Activated CD4-positive, alpha-beta T cell treated with anti-CD3 and anti-CD28 coated beads for 1 hour (primary cell): ENCODE measurements at places on chromosomes 2 and 18.

GRCh38 chr2:69939722-69940121 lies 21.7 kb downstream of the ASPRV1 start:
- no peak for DNase-seq

DNA sequence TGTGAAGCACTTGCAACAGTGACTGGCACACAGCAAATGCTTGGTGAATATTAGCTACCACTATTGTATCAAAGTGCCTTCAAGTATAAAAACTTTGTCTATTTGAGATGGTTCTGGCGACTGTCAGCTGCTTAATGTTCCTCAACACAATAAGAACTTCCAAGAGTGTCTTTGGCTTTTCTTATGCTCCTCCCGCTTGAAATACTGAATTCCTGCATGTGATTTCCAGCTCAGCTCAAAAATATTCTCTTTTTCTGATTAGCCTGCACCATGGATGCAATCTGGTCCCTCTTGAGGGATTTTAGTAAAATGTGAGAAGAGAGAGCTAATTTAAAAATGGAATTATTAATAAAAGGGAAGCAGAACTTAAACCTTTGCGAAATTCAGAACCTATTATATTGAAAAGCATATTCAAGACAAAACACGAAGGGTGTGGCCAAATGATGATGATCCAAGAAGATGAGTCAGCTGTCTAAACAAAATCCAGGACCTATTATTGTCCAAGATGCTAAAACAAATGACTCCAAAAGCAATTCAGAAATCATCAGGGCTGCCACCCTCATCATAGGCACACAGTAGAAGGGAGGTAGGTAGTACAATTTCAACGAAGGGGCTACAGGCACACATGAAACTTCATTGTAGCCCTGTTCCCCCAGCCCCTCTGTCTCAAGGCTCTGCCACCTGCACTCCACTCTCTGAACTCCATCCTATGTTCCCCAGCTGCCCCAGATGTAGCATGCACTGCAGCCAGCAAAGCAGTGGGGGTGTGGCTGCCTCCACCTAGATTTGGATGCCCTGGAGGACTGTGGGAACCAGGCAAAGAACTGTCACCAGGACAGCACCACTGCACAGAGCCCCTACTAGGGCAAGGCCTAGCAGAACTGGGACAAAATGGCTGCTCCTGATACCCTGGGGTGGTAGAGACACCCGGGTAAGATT lies 190.1 kb downstream of the ZNF385B start:
- DNase-seq = no peak

DNA sequence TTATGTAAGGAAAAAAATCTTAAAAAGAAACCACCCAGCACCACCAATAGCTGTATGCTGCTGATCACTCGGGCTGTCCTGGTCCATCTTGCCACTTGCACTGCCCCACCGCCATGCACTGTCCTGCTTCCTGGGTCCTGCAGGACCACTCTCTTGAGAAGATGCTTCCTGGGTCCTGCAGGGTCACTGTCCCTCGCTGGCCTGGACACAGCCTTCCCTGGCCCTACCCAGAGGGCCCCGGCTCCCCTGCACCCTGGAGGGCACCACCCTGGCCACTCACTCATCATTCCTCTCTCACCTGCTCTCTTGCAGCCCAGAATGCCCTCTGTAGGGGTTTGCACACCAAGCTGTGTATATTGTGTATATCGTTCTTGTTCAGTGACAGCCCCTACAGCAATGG lies 2.4 kb upstream of the OTOS start:
- DNase-seq = no peak

DNA sequence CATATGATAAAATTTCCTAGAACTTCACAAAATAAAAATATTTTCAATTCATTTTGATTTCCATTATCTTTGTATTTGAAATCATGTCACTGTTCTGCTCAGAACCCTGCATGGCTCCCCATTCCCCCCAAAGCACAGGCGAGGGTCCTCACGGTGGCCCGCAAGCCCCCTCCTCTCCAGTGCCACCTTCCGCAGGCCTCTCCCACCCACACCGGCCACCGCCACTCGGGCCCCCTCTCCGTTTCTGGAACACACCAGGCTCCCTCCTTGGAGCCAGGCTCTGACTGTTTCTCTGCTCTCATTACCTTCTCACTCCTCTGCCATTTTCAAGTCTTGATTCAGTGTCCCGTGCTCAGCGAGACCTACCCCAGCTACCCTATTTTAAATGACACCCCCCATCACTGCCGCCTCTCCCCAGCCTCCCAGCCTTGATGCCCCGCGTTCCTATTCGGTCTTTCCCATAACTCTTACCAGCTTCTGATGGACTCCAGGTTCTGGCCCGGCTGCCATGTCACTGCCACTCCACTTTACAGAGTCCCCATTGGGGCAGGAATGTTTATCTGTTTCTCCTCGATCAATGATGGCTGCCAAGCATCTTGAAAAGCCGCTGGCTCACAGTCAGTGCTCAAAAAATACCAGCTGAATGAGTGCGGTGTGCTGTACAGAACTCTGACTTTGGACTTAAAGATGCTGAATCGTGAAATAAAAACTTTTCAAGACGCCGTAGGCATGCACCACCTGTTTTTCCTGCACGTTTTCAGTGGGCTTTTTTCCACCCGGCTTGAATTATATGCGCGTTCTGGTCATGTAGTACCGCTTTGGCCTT lies 201.0 kb downstream of the GBX2 start:
- DNase-seq = no peak

DNA sequence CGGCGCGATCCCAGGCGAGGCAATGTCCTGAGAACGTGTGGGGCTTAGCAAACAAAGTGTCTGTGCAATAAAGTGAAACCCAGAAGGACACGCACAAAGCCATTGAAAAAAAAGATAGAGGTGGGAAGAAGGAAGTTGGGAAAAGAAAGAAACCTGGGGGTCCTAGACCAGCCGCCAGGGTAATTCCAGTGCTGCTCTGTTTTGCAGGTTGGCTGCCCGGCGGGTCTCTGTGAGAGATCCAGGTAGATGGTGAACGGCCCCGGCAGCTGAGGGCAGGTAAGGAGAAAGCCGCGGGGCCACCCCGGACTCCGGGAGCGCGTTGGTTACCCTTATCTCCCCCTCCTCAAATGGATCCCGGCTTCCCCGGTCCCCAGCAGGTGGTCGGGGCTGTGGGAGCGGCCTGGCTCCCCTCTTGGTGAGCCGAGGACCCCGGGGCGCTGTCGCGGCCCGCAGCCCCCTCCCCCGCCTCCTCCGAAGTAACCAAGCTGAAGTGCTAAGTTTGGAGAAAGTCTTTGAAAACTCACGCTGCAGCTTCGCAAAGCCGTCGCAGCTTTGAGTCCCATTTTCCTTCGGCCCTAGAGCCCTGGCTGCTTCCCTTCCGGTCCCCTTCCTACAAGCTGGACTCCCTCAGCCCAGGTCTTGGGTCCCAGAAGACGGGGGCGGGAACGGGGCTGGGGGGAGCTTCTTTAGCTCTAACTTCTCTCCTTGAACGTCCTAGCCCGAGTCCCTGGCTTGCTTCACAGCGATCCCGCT lies 588 bp downstream of the OTX1 start:
- no peak for DNase-seq

GRCh38 chr2:60507211-60507965 lies 46.1 kb downstream of the BCL11A start:
- no peak for DNase-seq

- DNase-seq = no peak
These were observed 262.0 kb downstream of the TNS1 start for GRCh38 chr2:217740756-217741155.

DNA sequence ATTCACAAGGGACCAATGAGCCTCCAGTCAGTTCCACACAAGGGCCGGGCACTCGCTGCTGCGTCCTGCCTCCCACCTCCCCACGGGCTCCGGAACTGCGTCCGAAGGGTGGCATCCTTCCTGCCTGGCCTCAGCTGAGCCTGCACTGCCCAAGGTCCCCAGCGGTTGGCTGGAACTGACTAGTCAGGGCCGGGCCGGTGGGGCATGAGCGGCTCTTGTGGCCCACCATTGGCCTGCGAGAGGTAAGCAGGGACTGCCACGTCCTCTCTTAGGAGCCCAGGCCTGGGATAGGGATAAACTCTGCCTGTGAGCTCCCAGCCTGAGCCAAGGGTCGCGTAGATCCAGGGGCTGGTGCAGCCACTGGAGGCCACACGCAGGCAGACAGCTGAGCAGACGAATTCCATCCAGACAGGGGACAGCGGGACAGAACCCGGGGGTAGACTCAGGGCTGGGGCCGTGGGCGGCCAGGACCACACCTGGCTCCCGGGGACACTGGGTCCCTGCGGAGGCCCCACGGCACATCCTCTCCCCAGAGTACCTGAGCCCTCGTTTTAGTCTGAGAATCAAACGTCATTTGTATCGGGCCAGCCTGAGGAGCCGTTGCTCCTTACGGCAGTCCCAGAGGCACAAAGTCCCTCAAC lies 148.4 kb downstream of the ZNF516 start:
- no peak for DNase-seq

GRCh38 chr2:8800821-8801220 lies 36.6 kb downstream of the KIDINS220 start:
- DNase-seq = no peak

DNA sequence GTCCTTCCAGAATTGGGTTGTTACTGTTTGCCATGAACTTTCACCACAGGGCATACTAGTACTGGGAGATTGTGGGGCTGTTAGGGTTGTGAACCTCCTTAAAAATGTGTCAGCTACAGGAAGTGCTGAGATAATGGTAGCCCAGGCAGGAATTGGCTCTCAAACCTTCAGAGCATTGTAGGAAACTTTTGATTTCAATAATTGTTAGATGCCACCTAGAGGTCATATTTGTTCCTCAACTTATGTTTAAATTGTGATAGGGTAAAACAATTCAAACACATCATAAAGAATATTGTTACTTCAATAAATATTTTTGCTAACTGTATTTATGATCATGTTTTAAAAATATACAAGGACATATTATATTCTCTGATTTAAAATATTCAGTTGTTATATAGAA lies 594.6 kb downstream of the ADCYAP1 start:
- no peak for DNase-seq

GRCh38 chr2:237943395-237944094 lies 23.3 kb upstream of the UBE2F start:
- no peak for DNase-seq

GRCh38 chr18:58565021-58565420 lies 63.9 kb downstream of the ALPK2 start:
- DNase-seq = no peak

GRCh38 chr18:76565238-76566173 lies 70.5 kb upstream of the ZNF516 start:
- DNase-seq = no peak

GRCh38 chr2:48131539-48132270 lies 225.4 kb upstream of the FBXO11 start:
- no peak for DNase-seq

GRCh38 chr2:26487192-26487591 lies 9.3 kb upstream of the OTOF start:
- no peak for DNase-seq

GRCh38 chr2:202610380-202610779 lies 24.4 kb upstream of the FAM117B start:
- DNase-seq = no peak

DNA sequence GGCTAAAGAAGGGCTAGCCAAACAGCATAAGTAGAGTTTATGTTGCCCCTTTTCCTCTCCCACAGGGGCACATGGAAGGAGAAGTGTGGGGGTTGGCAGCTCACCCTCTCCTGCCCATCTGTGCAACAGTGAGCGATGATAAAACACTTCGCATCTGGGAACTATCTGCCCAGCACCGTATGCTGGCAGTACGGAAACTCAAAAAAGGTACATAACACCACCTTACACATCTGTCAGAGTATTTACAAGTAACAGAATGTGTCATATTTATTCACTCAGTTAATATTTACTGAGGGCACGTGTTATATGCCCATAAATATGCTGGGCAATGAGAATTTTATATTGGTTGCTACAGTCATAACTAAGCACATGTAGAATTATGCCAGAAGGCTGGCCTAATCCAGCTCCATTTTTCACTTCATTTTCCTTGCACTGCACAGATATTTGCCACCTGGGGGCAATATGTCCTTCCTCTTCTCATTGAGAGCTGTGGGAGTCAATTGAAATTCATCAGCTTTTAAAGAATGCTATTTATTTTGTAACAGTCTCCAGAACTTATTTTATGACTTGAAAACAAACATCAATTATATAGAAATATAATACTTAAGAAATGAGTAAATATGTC lies 150.6 kb downstream of the RTN4 start:
- DNase-seq = no peak

DNA sequence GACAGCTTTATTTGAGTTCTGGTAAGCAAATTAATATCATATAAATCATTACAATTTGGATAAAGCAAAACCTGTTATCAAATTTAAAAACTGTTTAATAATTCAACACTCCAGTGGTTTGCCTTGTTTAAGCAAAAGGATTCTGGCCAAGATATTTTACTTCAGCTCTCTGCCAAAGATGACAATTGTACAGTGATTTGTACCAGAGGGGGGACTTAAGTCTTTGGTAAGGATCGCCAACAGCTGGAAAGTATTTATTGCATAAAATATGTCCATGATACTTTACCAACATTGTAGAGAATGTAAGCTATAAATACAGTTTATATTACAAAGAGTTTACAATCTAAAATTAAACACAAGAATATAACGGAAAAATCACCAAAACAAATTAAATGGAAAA lies 13.8 kb downstream of the PREPL start:
- no peak for DNase-seq

DNA sequence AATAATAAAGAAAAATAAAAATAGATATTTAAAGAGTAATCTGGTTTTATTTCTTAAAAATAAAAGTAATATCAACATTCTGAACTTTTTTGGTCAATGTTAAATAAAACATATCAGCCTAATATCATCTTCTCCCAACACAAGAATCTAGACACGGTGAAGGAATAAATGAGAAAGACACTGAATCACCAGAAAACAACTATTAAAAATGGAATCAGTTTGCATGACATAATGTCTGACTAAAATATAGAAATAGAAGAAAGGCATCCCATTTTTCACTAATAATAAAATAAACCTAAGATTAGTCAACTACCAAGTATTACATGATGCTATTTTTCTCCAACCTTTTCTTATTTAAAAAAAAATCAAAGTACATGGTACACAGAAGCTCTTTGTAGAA lies 30.8 kb upstream of the TNFAIP6 start:
- no peak for DNase-seq

- no peak for DNase-seq
These were observed 468.3 kb downstream of the EIPR1 start for GRCh38 chr2:2909086-2910035.

GRCh38 chr2:28496781-28497180 lies 921 bp downstream of the PLB1 start:
- no peak for DNase-seq

- DNase-seq = no peak
These were observed 48.1 kb downstream of the FBXO36 start for GRCh38 chr2:229970406-229970805.

DNA sequence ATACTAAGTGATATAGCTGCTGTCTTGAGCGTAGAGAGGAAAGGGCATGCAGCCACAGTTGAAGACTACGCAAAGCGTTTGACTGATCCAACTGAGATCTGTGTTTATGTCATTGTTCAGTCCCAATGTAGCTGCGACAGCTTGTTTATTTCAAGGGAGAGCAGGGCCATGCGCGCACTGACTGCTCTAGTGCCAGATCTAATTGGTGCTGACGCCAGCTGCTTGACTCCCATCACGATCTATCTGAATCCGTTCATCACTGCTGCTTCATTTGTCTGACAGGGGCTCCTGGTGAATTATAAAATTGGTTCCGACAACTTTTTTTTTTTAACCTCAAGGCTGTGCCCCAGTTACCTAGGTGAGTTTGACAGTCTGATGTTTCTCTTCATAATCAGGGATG lies 75.7 kb downstream of the CHST9 start:
- DNase-seq = no peak
